ENCODE measurements at places on chromosomes 12 and 14.

- H3K27me3 ChIP-seq: no peaks in the 10 kb centered on the region
- H3K4me3 ChIP-seq: no peak overlapping the region
- H3K27ac ChIP-seq: no peak overlapping the region
- H3K4me1 ChIP-seq: peaks cover 2% of the 10 kb centered on the region
- no peak for DNase-seq
Measured at GRCh38 chr12:62606654-62607053, 140.0 kb downstream of the MON2 start.

DNA sequence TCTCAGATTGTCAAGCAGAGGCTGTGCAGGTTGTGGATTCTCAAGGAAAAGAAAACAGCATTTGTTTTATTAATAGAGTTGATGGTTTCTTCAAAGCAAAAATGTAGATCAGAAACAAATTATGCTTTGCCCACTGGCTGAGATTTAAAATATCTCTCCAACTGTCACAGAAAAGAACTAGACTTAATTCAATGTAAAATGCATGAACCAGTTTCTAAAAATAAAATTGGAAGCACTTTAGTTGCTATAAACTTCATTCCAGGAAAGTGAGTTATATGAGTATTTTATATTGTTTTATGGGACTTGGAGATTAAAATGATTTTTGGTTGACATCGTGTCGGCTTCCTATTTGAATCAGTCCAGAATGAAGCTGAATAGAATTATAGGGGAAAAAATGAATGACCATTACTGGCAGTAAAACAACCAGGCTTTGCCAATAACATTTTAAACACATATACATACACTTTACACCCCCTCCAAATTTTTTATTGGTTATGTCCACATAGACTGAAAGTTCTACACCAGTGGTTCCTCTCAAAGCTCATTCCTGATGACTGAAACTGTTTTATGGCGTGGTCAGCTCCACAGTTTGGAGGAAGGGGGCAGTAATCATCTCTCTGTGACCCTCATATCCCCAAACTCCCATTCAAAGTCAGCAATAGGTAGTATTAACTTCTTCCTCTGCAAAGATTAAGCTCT lies 55.5 kb upstream of the DAAM1 start:
- H3K4me1 ChIP-seq: no peaks in the 10 kb centered on the region
- no peaks in the 10 kb centered on the region for H3K27me3 ChIP-seq
- H3K4me3 ChIP-seq: no peak overlapping the region
- no peak overlapping the region for H3K27ac ChIP-seq
- DNase-seq: no peak

- H3K27me3 ChIP-seq: no peaks in the 10 kb centered on the region
- H3K36me3 ChIP-seq: no peaks in the 10 kb centered on the region
- no peaks in the 10 kb centered on the region for H3K4me1 ChIP-seq
- no peak overlapping the region for H3K4me3 ChIP-seq
Measured at GRCh38 chr14:92340071-92340470, 17.1 kb downstream of the SLC24A4 start.

- no peak for DNase-seq
- H3K27ac ChIP-seq: no peak overlapping the region
- H3K4me3 ChIP-seq: no peak overlapping the region
- no peaks in the 10 kb centered on the region for H3K27me3 ChIP-seq
- no peaks in the 10 kb centered on the region for H3K36me3 ChIP-seq
- no peaks in the 10 kb centered on the region for H3K4me1 ChIP-seq
Measured at GRCh38 chr12:25617991-25618390, 64.9 kb upstream of the LMNTD1 start.
